ENCODE measurements at places on chromosomes 12 and 14. TPM values are rescaled to one million over a fixed set of nuclear protein-coding genes. Genes with fewer than 3 reads are reported as not detected.
A peak's percentile ranks its signal among the peaks of the same experiment; 100 is the strongest.

Gene MIP
- total RNA-seq = not detected

Gene CISTR
- total RNA-seq = not detected

Gene TXNDC16
- total RNA-seq = 11.1 TPM

Gene CSRP2
- total RNA-seq = 9.6 TPM

Gene A2M
- 91.0 TPM for total RNA-seq

Gene NIN
- total RNA-seq = 34.9 TPM

Gene NRL
- 1.1 TPM for total RNA-seq

Gene POTEG
- not detected for total RNA-seq

Gene PTHLH
- 0.79 TPM for total RNA-seq

- DNase-seq = no peak
Observed at GRCh38 chr12:64691795-64692583, 67.2 kb downstream of the GNS start.

DNA sequence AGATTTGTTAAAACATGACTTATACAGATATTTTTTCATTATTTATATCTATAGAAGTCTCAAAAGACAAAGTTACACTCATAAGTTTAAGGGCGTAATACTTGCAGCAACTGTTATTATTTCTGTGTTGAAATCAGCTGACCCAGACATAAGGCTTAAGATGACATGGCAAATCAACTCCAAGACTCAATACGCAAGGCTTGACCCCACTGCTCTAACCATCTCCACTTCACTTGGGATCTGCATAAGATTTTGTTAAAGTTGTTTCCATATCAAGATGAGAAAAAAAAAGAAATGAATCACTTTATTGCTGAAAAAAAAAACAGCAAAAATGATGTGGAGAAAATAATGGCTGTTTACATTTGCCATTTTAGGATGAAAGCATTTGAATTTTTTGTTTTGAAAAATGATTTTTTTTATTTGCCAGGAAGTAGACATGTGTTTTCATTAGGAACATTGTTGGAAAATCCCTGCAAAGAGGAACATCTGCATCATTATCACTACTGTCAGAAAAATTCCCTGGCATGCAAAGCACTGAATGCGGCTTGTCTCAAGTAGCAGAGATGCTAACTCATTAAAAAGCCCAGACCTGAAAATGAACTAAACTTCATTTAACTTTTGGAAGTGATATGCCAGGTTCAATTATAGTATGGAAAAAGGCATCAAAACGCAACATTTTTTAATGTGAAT lies 73.5 kb downstream of the LIN7A start:
- DNase-seq = no peak

DNA sequence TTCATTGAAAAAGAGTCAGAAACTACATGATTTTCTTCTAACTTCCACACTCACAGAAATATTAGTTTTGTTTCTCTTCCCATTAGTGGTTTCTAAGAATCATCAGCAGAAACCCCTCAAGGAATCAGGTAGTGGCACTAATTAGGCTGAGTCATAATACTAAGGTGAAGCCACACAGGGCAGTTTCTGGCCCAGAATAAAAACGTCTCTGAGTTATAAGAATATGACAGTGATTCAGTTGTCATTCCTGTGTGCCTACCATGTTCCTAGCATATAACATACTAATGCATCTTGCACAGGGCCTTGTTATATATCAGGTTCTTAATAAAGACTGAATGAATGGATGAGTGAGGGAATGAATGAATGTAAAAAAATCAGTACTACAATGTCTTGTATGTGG lies 206.0 kb upstream of the PLEKHG7 start:
- no peak for DNase-seq

GRCh38 chr12:94186278-94187241 lies 38.2 kb downstream of the PLXNC1 start:
- no peak for DNase-seq

DNA sequence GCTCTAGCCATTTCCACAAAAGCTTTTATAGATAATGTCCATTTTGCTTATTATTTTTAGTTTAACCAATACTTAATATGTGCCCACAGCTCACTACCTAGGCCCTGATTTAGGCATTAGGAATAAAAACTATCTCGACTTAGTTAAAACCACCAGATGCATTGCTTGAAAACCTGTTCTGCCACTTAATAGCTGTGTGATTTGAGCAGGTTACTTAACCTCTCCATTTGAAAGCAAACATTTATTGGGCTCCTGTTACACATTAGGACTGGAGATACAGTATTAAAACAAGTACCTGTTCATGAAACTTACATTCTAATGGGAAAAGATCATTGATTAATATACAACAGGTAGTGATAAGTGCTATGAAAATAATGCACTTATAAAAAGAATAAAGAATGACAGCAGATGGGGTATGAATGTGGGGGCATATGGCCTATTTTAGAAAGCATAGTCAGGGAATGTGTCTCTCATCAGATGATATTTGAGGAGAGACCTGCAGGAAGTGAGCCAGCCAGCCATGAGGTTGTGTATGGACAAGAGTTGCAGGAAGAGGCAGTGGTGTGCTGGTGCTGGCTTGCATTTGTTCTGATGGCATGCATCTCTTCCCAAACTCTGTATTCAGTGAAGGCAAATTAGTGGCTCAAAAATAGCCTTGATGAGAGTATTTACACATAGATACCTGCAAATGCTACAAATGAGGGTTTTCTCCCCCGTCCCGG lies 34.3 kb downstream of the NOPCHAP1 start:
- no peak for DNase-seq

GRCh38 chr14:80624581-80624980 lies 317.0 kb downstream of the CEP128 start:
- DNase-seq = no peak

DNA sequence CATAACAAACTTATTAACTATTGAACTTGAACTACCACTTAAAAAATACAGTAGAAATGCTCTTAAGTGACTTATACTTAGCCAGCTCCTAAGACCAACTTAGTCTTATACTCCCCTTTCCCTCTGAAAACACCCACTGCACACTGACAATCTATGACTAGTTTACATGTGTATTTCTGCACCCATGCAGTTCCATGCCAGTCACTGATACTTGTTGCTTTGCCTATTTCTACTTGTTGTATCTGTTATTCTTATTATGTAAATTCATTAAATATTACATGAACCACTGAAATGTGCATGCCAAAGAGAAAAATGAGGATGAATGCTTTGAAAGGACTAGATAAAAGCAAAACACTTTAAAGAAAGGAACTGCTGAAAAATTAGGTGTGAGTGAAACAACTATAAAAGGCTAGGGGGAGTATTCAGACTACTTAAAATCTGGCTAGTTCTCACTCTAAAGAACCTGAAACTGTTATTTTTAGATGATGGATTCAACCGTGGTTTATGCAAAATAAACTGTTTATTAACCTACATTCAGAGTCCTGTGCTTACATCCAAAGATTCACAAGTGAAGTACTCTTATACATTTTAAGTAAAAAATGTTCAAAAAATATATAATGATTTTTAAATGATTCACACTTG lies 74.7 kb downstream of the RPS6KA5 start:
- no peak for DNase-seq

- peak; percentile 47 for DNase-seq
Observed at GRCh38 chr12:71780237-71780822, 25.7 kb downstream of the RAB21 start.

GRCh38 chr14:54169254-54169924 lies 212.8 kb upstream of the BMP4 start:
- no peak for DNase-seq

DNA sequence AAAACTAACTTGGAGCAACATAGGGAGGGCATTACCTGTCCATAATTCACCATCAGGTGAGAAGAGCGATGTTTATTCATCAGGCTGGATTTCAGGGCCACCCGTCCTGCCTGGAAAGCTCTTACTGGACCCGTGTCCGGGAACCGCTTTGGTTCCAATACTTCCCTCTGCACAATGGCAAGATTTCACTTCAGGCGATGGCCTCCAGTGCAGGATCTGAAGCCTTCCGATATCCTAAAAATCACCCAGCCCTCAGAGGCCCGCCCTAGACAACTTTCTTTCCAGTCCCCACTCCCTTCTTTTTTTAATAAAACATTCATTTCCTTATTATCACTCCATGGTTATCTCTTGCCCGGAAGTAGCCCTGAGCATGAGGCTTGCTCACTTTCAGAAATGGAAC lies 92.5 kb downstream of the BCL11B start:
- no peak for DNase-seq

- DNase-seq = no peak
Observed at GRCh38 chr14:62776300-62776699, 269.0 kb downstream of the KCNH5 start.

- DNase-seq = peak; percentile 55
Observed at GRCh38 chr12:85836197-85837090, at the start of gene RASSF9. Gene RASSF9, minus strand, starts transcription at chr12:85836409. Its CDS starts 208 bp downstream, at chr12:85836201.

DNA sequence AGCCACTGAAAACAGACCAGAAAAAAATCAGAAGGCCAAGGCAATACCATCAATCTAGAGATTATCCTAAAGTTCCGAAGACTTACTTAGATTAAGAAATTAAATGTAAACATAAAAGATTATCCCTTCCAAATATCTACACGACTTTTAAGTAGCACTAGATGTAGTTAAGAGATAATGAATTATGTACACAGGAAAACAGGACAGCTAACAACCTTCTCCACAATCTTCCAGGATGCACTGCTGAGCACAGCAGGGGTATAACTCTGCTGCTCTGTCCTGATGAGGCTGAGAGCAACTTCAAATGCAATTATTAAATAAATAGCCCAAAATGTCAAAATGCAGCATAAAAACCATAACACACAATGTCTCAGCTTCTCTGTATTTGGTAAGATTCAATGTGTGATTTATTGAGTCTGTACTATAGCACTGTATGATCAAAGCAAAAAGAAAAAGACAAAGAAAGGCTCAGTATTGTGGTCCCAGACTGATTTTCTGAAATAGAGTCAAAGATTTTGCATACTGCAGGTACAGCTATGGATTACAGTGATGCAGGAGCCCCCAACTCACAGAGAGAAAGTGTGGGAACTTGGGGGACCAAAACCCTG lies 56.9 kb downstream of the TMTC1 start:
- no peak for DNase-seq

- no peak for DNase-seq
Observed at GRCh38 chr14:102601378-102601925, 9.0 kb downstream of the RCOR1 start.

DNA sequence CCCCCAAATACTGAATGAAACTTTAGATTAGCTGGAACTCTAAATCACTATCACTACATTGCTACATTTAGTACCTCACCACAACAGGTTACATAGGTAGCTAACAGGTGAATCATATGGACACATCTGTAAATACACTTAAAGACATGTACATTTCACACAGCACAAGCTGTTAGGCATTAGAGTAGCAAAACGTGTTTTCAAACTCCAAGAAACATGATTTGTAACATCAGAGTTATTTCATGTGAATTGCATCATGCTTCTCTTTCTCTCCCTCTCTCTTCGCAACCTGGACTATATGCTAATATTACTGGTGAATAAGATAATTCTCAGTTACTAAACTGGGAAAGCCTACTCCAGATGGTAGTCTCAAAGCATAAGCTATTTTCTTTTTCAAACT lies 4.3 kb downstream of the SEL1L start:
- DNase-seq = no peak

DNA sequence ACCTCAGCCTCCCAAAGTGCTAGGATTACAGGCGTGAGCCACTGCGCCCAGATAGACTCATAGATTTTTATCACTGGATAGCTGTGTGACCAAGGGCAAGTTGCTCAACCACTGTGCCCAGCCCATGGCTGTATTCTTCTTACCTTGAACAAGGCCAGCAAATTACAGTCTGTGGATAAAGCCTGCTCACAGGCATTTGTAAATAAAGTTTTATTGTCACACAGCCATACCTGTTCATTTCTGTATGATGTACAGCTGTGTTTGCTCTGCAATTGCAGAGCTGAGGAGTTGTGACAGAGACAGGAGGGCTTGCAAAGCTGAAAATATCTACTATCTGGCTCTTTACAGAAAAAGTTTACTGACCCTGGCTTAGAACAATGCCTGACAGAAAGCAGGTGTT lies 35.2 kb upstream of the LHX5 start:
- no peak for DNase-seq

DNA sequence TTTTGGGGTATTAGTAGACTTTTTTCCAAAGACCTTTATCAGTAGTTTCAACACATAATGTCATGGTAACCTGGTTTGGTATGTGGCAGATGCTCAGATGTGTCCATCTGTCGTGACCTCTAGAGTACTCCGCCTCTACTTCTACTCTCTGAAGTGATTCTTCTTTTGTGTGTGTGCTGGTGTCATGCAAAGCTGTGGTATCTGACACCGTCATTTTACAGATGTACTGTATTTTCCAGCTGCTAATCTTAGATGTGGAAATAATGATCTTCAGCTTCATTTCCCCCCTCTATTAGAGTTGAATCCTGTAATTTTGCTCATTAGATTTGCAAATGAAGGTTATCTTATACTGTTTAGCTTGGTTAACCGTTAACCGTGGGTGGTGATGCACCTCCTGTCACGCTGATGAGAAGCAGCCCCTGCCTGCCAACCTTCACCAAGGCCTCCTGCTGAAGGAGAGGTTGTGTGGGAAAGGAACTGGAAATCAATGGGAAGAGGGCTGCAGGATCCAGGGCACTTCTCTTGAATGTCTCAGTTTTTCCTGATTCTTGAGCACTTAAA lies 222.4 kb upstream of the AMIGO2 start:
- no peak for DNase-seq

- no peak for DNase-seq
Observed at GRCh38 chr12:52645982-52646381, 6.0 kb downstream of the KRT2 start.

DNA sequence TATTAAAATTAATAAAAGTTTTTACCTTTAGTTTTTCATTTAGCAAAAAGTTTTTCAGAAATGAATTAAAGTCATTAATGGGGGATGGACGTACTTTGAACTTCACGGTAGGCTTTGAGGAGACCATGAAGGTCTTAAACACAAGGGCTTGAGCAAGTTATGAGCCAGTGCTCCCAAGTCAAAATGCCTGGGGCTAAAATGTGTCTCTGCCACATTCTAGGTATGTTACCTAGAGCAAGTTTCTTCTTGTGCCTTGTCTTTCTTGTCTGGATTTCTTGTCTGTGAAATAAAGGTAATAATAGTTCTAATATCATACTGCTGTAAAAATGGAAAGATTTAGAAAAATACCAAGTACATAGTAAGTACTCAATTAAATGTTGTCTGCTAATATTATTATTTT lies 132.7 kb upstream of the USP15 start:
- no peak for DNase-seq

- DNase-seq = no peak
Observed at GRCh38 chr12:2183556-2184541, 131.1 kb downstream of the CACNA1C start.

GRCh38 chr14:89269404-89269803 lies 147.6 kb downstream of the FOXN3 start:
- no peak for DNase-seq

DNA sequence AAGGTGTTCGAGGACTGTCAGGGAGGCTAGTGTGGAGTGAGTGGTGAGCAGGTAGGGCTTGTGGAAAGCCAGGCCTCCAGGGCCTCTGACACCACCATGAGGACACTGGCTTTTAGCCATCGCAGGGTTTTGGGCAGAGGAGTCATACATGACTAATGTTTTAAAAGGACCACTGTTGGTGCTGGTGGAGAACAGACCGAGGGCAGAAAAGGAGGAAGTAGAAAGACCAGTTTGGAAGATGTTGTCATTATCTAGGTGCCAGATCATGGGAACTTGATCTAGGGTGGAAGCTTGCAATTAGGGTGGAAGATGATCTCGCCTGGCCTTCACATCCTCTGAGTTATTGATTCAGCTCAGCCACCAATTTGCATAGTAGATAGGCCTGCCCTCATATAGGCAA lies 144.2 kb downstream of the C12orf75 start:
- DNase-seq = no peak

Data from transverse colon (tissue), 4 donors.